ENCODE measurements at places on chromosomes 2 and 18.

- DNase-seq: no peak
Measured at GRCh38 chr2:233565685-233566140, 869 bp downstream of the USP40 start.

DNA sequence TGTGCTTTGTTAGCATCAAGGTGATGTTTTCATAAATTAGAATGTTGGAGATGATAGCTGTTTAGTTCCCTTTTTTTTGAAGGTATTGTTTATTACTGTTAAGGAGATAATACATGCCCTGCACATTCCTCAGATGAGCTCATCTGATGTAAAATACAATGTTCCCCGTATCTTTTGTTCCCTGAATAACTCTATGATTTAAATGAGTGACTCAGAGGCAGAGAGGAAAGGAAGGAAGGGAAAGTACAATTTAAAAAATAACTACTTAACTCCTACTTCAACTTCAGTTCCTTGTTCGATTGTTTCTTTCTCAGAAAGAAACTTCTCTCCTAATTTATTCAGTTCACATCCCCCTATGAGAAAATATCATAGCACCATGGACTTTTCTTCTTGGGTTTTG is 208.7 kb downstream of the KCNE4 start:
- peak; percentile 57 for DNase-seq

GRCh38 chr2:164028814-164029534 is 293.2 kb upstream of the FIGN start:
- peak; percentile 45 for DNase-seq

DNA sequence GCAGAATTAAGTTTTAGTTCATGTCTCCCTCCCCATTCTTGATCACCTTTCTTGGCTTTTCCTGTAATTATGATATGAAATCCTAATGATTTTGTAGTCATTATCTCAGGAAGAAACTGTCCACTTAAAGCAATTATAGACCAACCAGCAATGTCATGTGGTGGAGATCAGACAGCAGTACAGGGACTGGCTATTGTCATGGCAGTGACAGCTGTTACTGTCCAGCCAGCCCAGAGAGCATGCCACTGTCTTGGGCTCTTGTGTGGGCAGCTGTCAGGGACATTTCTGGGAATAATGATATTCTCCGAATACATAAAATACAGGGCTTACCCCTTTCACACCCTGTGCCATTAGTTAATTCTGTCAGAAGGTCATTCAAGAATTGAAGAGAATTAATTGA is 355.3 kb upstream of the RAB12 start:
- no peak for DNase-seq

DNA sequence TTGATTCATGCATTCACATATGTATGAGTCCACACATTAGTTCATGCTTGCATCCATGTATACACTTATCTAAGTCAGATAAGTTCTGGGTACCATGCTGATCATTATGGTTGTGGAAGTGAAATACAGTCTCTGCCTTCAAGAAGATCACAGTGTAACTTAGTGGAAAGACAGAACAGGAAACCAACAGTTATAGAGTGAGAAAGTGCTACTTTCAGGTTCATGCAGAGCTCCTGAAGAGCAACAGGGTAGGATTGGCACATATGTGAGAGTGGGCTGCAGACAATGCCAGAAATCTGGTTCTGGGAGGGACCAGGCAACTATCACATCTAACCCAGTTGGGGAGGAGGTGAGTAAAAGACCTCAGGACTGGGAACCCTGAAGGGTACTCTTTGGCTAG is 35.4 kb upstream of the PGAP1 start:
- no peak for DNase-seq

GRCh38 chr2:105580870-105581554 is 163.7 kb upstream of the NCK2 start:
- no peak for DNase-seq

DNA sequence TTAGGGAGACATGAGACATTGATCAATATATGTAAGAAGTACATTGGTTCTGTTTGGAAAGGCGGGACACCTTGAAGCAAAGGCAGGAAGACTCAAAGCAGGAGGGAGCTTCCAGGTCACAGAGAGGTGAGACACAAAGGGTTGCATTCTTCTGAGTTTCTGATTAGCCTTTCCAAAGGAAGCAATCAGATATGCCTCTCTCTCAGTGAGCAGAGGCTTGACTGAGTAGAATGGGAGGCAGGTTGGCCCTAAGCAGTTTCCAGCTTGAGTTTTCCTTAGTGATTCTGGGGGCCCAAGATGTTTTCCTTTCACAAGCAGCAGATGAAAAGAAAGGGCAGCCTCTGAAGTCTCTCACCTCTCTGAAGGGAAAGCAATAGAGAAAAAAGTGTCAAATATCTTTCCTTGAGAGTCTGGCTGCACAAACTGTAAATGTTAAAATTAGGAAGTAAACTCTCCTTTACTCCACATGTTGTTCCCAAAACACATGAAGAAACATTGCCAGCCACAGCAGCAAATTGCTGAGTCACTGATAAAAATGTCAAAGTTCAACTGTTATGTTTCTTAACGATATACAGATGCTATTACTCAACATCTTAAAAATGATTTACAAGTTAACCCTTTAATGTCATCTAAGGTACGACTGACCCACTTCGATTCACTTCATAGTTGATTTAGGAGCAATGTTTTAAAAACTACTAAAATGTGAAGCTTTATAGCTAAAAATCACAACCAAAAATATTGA is 40.3 kb downstream of the CYB5A start:
- DNase-seq: peak; percentile 76
